ENCODE measurements at places on chromosomes 7 and 10. TPM values are rescaled to one million over a fixed set of nuclear protein-coding genes. Genes with fewer than 3 reads are reported as not detected.

DNA sequence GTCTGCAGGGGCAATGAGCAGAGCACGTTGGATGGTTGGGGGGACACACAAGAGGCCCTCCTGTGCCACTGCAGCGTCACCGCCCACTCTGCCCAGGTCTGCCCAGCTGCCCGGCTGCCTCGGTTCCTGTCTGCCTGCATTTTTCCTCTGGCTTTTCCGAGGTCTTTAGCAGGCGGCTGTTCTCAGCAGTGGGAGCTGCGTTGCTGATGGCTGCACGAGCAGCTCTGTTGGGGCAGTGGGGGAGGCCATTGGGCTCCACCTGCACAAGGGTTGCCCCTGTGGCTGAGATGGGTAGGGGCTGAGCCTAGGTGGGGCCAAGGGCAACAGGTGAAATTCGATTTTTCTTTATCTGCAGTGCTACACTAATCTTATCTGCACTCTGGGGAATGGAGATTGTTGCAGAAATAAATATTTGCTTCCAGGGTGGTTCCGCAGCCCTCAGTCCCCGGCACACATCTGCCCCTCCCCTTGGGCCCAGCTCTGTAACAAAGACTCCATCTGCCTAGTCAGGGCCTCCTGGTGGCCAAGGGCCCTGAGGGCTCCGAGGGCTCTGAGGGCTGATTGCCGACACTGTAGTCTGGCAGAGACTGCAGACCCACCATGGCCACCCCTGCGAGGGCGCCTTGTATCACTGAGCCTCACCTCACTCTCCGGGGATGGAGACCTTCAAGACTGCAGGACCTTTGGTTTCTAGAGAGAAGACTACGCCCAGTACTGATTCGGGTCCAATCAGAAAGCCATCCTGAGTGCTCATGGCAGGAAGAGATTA lies 141.7 kb upstream of the SHH start:
- no peak for DNase-seq

DNA sequence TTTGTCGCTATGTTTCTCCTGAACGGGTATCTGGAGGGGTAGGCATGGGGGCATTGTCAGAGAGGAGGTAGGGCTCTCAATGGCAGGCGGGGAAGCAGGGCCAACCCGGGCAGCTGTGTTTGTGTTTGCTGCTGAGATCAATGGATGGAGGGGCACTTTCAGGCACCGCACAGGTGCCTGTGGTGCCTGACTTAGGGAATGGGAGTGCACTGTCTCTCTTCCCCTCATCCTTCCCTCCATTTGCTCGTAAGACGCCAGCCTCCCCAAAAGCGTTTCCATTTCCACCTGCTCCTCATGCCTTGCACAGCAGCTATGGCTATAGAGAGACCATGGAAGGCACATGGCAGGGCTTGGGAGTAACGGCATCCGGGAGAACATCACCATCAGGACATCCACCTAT lies 615.9 kb upstream of the FOXK1 start:
- no peak for DNase-seq

GRCh38 chr7:91434836-91435235 lies 170.6 kb downstream of the FZD1 start:
- DNase-seq = no peak

DNA sequence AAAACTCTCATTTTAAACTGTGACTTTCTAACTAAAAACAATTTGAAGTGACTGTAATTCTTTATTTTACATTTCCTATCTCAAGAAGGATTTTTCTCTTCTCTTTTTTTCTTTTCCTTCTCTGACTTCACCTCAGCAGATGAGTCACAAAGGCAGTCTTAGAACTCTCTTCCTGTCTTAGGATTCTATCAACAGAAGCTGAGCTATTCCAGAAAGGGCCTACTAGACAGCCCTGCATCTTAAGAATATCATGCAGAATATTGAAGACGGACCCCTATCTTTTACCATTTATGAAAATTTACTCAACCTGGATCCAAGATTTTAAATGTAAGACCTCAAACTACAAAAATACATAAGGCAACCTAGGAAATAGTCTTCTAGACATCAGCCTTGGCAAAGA lies 365.7 kb upstream of the SEMA3C start:
- DNase-seq = peak; percentile 68

- DNase-seq = no peak
Observed at GRCh38 chr7:3206101-3206500, 95.0 kb upstream of the SDK1 start.

DNA sequence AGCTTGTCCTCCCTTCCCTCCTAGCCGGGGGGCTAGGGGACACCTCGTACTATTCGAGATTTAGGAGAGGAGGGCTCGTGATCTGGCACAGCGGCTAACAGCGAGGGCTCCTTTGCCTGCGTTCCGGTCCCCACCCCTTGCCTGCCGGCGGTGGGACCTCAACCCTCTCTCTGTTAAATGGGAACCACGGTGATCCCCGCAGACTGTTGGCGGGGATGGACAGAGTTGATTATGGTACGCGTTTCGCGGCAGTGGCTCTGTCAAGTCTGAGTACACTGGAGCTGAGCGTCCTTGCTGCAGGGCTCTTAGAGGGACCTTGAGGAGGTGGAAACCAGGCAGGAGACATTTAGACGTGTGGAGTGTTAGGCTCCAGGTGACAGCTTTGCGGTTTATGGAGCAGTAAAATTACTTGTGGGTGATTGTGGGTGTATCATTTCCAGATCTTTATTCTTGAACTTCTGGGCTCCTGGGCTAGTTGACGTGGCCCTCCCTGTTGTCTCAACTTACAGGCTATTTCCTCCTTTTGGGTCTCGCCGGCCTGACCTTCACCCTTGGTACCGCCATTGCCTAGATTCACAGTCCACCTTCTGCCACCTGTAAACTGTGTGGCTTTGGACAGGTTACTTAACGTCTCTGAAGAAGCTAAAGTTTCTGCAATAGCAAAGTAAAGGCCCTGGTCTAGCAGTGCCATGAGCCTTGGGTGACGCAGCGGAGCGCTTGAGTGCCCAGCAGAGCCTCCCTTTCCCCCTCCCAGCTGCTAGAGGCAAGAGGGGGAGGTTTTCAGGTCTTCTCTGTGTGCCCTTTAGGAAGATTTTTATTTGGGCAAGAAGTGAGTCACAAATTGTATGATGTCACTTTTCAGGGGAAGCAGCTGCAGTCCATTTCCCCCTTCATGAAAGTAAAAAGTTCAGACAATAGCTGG lies 739 bp downstream of the CASP7 start:
- DNase-seq = peak; percentile 69

DNA sequence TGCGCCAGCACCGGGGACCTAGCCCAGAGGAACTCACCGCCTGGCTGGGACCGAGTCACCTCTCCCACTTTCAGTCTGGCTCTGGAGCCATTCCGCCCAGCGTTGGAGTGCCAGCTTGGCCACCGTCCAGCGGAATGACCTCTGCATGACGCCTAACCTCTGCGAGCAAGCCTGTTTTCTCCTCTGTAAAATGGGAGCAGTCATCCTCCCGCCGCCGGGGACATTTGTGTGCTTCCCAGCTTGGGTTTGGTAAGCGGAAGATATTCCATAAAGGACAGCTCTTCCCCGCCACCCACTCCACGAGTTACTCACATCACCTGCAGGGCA lies 1.3 kb upstream of the ZCCHC24 start:
- peak; percentile 80 for DNase-seq

DNA sequence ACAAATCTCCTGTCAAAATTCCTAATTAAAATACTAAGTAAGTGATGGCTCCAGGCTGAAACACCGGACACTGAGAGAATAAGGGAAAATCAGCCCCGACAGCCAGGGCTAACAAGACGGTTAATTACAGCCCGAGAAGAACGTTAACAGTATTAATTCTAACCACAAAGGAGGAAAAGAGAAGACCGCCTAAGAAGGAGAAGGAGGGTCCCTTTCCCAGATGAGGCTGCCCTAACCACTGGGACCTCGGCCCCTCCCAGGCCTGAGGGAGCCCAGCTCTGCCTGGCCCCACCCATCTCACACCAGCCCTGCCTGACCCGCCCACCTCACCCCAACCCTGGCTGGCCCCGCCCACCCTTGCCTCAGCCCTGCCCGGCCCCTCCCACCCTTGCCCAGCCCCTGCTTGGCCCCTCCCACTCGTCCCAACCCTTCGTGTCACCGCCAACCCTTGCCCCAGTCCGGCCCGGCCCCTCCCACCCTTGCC lies 51.3 kb downstream of the PWWP2B start:
- DNase-seq = peak; percentile 72

- no peak for DNase-seq
Observed at GRCh38 chr7:45324683-45325237, 167.2 kb downstream of the RAMP3 start.

DNA sequence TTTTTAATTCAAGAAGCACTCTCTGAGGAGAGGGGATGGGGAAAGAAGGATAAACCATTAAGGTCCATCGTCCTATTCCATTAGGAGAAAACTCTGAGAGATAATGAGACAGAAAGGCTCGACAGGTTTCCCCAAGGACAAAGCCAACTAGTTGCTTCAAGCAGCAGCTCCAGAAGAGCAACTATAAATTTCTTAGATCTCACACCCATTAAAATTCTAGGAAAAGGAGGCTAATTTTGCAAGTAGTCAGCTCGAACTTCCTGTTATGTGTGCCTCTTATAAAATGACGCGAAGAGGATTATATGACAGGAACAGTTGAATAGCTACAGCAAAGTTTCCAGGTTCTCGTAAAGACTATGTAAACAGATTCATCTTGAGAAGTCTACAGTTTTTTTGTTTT lies 52.0 kb upstream of the ST8SIA6 start:
- DNase-seq = no peak

GRCh38 chr10:71090801-71091200 lies 121.6 kb upstream of the UNC5B start:
- DNase-seq = no peak

GRCh38 chr7:76257973-76258372 lies 44.5 kb upstream of the HSPB1 start:
- no peak for DNase-seq

GRCh38 chr7:116988363-116988989 lies 35.2 kb downstream of the ST7 start:
- DNase-seq = peak; percentile 36

Gene EMX2
- not detected for total RNA-seq

Gene IKZF5
- 1.6 TPM for total RNA-seq

Gene SPDYE5
- not detected for total RNA-seq

Gene TBXAS1
- total RNA-seq = 21.8 TPM

Gene DRGX
- 0.33 TPM for total RNA-seq

Gene ZNF365
- 20.2 TPM for total RNA-seq

Gene HECTD2
- 2.9 TPM for total RNA-seq

Gene EEPD1
- 31.8 TPM for total RNA-seq

Gene MYO1G
- 0.17 TPM for total RNA-seq

Gene CDNF
- total RNA-seq = 1.2 TPM

Gene PRKCQ
- total RNA-seq = not detected

Gene TRIM50
- not detected for total RNA-seq

Gene HYAL4
- 0.98 TPM for total RNA-seq

Gene ENO4
- 0.35 TPM for total RNA-seq

Gene PDLIM1
- total RNA-seq = 28.2 TPM

Gene NKX2-3
- 0.07 TPM for total RNA-seq
